PC-3 (cell line): ENCODE measurements at places on chromosomes 5 and 9. TPM values are rescaled to one million over a fixed set of nuclear protein-coding genes. Genes with fewer than 3 reads are reported as not detected.

The VCAN gene
- 6.2 and 6.7 TPM in 2 replicates for total RNA-seq

DNA sequence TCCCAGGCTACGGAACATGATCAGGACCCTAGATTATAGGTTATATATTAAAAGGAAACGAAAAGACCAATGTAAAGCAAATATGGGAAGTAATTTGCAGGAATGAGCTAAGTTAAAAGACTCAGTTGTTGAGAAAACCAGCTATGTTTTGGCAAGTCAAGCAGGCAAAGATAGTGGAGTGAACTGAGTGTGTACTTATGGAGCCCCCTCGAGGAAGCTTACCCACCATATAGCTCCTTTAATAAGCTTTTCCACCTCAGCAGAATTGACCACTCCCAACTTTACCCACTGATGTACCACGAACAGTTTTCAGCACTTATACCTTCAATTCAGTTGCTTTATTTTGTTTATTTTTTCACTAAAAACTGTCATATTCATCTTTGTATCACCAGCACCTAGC, 57.3 kb upstream of the PJA2 start:
- no peak for DNase-seq

DNA sequence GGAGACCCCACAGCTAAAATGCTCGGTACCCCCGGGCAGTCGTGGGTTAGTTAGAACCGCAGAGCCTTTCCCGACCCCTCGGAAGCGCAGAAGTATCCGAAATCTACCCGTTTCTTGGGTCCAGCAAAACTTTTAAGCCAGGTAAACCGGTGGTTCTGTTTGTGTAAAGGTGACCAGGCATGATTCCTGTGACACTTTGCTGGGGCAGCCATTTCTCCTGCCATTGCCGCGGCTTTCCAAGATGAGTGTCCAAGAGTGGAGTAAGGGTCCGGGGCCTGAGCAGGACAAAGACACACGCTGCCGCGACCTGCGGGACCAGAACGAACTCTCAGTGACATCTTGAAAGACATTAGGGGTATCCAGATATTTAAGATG, 655 bp downstream of the MARVELD2 start:
- peak; percentile 27 for DNase-seq

DNA sequence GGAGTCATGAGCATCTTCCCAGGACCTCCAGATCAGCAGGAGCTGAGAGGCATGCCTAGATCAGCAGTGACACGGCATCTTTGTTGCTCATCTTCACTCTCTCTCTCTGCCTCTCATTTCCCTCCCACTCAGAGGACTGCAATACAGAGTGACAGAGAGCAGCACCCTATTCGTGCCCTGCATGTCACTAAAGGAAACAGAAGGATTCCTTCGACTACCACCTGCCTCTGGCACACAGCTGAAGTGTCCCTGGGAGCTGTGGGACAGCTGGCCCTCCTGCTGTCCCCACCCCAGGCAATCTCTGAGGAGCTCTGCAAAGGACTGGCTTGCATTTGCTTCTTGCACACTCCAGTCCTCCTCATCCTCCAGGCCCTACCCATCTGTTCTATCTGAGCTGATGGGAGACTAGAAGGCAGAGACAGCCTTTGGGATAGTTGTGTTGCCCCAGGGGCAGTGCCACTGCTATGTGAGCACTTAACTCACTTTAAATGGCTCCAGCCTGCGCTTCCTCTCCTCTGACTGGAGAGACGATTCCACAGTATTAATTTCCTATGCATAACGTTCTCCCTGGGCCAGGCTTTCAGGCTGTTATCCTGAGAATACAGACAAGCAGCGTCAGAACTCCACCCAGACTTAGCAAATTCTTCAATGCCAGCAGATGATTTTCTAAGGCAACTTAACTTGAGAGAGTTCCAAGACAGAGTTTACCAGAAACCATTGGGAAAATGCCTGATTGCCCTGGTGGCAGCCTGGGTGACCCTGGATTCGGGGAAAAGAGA, 167.6 kb upstream of the MAP1B start:
- DNase-seq: no peak

The KLF9 gene
- 0.35 and 0.44 TPM in 2 replicates for total RNA-seq

The CDX1 gene
- total RNA-seq: not detected in 2 replicates

GRCh38 chr9:92183449-92183848, 68.2 kb upstream of the SPTLC1 start:
- DNase-seq: no peak

DNA sequence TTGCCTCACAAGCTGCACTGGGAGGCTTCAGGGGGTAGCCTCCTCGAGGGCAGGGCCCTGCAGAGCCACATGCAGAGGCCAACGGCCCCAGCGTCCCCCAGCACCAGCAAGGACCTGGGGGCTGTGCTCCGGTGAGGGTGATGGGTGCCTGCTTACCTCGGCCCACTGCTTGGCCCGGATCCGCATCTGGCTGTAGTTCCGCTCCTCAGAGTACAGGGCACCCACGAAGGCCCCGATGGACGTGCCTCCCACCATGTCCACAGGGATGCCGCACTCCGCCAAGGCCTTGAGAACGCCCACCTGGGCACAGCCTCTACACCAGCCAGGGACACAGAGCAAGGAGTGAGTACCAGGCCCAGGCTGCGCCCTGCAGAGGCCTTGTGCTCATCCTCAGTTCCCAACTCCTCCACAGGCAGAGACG, 8.0 kb upstream of the NSMF start:
- no peak for DNase-seq

GRCh38 chr9:135479469-135480052, at the start of gene PPP1R26:
Gene PPP1R26 (plus strand): TSS chr9:135479782. CDS start chr9:135484511, 4,729 bp downstream.
- DNase-seq: peak; percentile 35

The NEUROG1 gene
- total RNA-seq: not detected in 2 replicates

The C1QTNF2 gene
- total RNA-seq: 0.04 and 0.17 TPM in 2 replicates
